ENCODE measurements at places on chromosomes 12 and 14. TPM values are rescaled to one million over a fixed set of nuclear protein-coding genes. Genes with fewer than 3 reads are reported as not detected.
A peak's percentile ranks its signal among the peaks of the same experiment; 100 is the strongest.

Gene CAPZA3
- not detected for total RNA-seq

Gene IGF1
- total RNA-seq: 0.48 TPM

Gene CCNK
- total RNA-seq: 79.2 TPM

Gene BIN2
- 214 TPM for total RNA-seq

Gene AKAP5
- total RNA-seq: 0.88 TPM

Gene TMEM30B
- 0.48 TPM for total RNA-seq

Gene KRT6C
- total RNA-seq: not detected

Gene ITGB7
- 786 TPM for total RNA-seq

Gene NDRG2
- 8.3 TPM for total RNA-seq

Gene TRHDE
- not detected for total RNA-seq

Gene KCNA1
- total RNA-seq: not detected

Gene PPP1R3E
- total RNA-seq: 29.7 TPM

Gene ANO2
- total RNA-seq: not detected

- no peak for DNase-seq
These were observed 83.9 kb downstream of the BMP4 start for GRCh38 chr14:53872681-53873089.

DNA sequence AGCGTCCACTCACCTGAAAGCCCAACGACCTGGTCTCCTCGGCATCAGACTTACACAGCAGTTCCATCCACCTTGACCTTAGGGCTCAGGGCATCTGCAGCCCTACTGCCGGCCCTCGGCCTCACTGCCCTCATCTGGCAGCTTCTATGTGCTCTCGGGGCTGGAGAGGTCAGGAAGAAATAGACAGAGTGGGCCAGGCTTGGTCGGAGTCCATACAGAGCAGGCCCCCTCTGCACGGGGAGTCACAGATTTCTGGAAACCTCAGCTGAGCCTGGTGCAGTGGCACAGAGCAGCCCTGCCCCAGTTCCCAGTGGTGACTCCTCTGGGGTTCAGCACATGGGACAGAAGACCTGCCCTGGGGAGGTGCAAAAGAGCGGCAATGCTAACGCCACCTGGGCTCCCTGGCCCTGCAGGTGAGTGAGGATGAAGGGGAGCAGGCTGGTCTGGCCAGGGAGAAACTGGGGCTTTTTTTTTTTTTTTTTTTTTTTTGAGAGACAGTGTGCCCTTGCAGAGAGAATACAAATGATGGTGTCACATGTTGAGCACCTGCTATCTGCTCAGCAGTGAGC, 190.1 kb upstream of the PRMT8 start:
- no peak for DNase-seq

DNA sequence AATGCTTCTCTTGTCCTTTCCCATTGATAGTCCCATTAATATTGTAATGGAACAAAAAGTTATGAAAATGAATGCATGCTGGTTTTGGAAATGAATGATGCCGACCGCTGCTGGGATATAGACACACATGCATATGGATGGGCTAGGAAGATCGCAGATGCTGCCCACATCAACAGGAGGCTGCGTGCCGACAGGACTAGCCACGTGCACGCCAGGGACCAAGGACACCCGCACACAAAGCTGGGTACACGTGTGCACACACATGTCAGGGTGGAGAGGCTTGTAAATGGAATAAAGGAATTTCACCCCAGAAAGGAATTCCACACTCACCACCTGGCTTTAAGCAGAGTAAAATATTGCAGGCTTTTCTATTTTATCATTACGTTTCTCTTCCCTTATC, 153.8 kb upstream of the VASH1 start:
- no peak for DNase-seq

DNA sequence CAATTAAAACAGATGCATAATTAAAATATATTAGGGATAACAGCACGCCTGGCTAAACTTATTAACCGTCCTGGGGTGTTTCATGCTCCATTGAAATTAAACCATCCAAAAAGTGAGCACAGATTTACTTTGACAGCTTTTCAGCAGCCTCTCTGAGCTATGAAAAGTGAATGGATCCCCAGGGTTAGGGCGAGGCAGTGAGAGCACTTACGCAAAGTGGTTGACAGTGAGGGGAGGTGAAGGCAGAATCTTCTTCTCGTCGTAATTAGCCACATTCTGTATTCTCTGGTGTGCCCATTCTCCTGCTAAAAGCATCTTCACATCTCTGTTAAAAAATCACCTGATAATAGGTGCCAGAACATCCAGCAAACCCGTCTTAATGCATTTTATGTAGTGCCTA, 1.9 kb downstream of the TMTC2 start:
- DNase-seq: no peak

GRCh38 chr12:42639556-42639955, 50.0 kb upstream of the PRICKLE1 start:
- DNase-seq: no peak

DNA sequence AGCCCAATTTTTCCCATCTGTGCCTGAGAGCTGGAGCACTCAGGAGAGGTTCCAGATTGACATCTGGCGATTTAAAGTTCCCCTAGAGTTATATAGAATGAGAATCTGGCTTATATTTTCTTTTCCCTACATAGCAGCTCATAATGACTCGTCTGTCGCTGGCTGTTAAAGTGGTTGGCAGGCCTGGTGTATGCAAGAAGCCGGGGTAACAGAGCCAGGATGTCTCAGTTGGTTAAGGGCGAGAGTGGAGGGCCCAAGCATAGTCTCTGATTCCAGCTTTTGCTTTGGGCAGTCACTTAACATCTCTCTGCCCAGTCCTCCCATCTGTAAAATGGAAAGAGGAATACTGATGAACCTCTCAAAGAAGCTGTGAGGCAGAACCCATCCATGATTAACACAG, 751.6 kb downstream of the NOVA1 start:
- DNase-seq: no peak

GRCh38 chr12:27394676-27395075, 51.9 kb upstream of the SMCO2 start:
- DNase-seq: no peak

- no peak for DNase-seq
These were observed 148.0 kb upstream of the PWP1 start for GRCh38 chr12:107537464-107538119.

- no peak for DNase-seq
These were observed 159.3 kb downstream of the DAD1 start for GRCh38 chr14:22429546-22430294.

DNA sequence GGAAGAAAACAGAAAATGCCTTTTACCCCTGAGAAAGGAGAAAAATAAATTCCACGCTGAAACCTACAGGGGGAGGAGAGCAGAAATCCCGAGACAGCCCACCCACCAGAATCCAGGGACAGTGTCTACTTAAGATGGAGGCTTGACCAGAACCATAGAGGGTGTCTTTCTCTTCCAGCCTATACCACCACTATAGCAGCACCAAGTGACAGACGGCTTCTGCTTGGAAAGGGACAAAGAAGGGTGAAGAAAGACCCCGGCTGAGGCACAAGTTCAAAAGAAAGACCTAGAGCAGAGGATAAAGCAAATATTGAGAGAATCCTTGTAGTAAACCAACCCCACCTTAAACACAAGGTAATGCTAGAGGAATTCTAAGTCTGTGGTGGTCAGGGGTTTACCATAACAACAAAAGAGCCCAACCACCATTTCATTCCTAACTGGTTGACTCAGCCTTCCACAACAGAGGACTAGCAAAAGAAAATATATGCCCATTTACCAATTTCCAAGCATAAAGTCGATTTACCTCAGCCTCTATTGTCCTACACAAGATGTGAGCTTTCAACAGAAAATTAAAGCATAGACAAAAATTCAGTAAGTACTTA, 105.3 kb upstream of the FOXG1 start:
- DNase-seq: no peak

GRCh38 chr12:50971946-50972345, 19.6 kb downstream of the HIGD1C start:
- DNase-seq: no peak

DNA sequence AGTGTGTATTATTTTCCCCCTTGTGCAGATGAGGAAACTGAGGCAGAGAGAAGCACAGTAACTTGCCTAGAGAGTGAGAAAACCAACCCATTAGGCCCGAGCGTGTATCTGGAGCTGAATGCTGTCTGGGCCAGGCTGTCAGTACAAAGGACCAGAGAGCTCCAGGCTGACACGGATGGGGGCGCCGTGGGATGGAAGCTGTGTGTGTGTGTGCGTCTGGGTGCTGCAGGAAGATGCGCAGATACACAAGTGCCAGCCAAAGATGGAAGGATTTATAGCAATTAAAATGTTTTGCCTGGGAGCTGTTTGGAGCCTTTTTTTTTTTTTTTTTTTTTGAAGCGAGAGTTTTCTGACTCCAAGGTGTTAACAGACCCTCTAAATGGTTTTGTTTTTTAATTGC, 53.7 kb upstream of the GPATCH2L start:
- DNase-seq: no peak

GRCh38 chr12:10276774-10277173, 30.9 kb upstream of the KLRD1 start:
- no peak for DNase-seq

DNA sequence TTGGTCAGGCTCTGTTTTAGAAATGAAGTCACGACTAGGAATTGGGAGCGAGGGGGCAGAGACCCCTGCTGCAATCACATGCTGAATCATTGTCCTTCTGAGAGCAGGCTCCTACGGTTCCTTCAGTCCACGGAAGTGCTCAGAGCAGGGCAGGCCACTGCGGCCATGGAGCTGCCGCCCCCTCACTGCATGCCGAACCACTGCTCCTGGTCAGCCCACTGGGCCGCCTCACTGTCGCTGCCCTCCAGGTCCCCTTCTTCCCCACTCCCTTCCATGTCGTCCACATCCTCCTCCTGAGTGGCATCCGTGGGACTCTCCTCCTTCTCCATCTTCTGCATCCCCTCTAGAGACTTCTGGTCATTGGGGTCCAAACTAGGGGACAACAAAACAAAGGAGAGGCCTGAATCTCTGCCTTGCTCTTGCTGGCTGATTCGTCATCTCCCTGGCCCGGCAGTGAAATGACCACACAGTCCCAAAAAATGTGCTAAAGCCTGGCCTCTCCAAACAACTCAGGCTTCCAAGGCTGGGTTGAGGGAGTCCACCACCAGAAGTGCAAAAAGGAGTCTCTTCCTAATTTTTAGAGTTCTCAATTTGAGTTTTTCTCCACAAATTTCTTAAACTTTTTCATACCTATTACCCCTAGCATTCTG, 29.4 kb downstream of the ANAPC7 start:
- no peak for DNase-seq

DNA sequence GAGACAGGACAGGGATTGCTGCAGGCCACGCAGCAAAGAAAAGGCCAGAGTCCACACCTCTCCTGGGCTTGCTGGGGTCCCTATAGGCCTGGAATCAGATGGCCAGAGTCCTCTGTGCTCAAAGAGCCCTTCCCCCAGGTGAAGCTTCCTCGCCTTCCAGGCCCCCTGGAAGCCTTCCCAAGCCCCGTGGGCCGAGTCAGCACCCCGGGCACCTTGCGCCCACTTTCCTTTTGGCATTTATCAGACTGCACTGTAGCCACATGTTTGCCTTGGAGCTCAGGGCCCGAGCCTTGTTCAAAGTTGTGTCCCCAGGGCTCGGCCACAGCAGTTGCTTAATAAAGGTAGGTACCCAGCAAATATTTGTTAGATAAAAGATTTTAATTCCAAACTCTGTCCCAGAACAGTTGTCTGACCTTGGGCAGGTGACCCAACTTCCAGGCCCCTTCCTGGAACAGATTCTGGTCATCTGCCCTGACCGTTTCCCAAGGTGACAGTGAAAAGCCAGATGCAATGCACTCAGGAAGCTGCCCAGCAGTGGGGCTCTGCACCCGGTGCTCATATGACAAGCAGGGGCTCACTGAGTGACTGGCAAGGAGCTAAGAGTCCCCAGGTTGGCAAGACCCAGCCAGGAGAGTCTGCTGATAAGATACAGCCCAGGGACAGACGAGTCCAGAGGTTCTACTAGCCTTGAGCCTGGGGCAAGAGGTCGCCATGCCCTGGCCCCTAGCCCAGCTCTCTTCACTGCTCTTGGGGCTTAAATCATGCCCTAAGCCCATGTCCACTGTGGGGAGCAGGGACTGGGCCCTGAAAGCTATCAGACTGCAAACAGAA, 81.2 kb downstream of the PITPNM2 start:
- DNase-seq: no peak

GRCh38 chr12:58504143-58504938, 416.0 kb downstream of the LRIG3 start:
- DNase-seq: no peak

DNA sequence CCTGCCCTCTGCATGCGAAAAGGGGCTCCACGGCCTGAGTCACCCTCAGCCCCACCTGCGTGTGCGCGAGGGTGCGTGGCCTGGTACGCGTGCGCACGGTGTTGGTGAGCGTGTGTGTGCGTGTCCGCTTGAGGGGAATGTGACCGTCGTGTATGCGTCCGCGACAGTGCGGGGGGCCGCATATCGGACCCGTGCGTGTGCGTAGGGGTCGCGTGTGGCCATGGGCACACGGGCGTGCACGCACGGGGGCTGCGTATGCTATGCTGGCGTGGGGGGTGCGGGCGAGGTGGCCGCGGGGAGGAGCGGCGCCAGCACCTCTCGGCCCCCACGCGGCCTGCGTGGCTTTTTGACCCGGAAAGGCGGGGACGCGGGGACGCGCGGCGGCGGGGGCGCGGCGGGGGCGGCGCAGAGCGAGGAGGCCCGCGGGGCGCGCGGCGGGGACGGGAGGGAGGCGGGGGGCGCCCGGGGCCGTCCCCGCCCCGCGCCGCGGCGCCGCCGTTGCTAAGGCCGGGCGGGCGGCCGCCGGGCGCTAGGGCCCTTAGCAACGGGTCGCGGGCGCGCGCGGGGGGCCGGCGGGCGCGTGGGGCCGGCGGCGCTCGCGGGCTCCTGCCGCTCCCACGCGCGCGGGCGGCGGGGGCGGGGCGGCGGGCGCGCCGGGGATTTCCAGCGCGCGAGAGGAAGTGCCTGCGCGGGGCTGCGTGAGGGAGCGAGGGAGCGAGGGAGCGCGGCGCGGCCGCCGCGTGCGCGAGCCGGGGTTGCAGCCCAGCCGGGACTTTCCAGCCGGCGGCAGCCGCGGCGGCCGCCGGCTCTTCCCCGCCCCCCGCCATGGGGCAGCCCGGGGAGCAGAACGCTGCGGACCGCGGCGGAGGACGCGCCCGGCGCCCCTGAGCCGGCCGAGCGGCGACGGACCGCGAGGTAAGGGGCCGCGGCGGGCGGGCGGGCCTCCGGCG, at the start of gene TRAF3:
Gene TRAF3, plus strand, starts transcription at position 689 of the 950 bp plus-strand sequence. CDS start 92,753 bp downstream, outside the sequence.
- peak; percentile 85 for DNase-seq

DNA sequence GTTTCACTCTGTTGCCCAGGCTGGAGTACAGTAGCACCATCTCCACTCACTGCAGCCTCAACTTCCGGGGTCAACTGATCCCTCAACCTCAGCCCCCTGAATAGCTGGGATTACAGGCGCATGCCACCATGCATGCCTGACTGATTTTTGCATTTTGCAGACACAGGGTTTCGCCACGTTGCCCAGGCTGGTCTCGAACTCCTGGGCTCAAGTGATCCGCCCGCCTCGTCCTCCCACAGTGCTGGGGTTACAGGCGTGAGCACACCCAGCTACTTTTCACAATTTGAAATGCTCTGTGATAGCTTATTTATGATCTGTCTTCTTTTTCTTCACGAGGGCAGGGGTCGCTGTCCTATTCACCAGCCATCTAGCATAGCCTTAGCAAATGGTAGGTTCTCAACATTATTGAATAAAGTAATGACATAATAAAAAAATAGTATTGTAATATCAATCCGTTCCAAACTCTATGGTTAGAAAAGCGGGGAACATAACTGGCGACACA, 477 bp upstream of the DDX47 start:
- no peak for DNase-seq
